ENCODE measurements at places on chromosomes 4 and X. TPM values are rescaled to one million over a fixed set of nuclear protein-coding genes. Genes with fewer than 3 reads are reported as not detected.

Gene CCDC160
- not detected for total RNA-seq

Gene HTR2C
- total RNA-seq = not detected

Gene SNCA
- 25.6 TPM for total RNA-seq

Gene ZNF330
- 51.8 TPM for total RNA-seq

Gene NUDT11
- 5.5 TPM for total RNA-seq

Gene CPZ
- 0.21 TPM for total RNA-seq

Gene GAGE13
- total RNA-seq = not detected

Gene SNX12
- 77.9 TPM for total RNA-seq

Gene OGT
- 118 TPM for total RNA-seq
